ENCODE measurements at places on chromosomes 5 and 9. TPM values are rescaled to one million over a fixed set of nuclear protein-coding genes. Genes with fewer than 3 reads are reported as not detected.

- no peak for DNase-seq
These were observed 102.2 kb downstream of the PLPP1 start for GRCh38 chr5:55432549-55432948.

DNA sequence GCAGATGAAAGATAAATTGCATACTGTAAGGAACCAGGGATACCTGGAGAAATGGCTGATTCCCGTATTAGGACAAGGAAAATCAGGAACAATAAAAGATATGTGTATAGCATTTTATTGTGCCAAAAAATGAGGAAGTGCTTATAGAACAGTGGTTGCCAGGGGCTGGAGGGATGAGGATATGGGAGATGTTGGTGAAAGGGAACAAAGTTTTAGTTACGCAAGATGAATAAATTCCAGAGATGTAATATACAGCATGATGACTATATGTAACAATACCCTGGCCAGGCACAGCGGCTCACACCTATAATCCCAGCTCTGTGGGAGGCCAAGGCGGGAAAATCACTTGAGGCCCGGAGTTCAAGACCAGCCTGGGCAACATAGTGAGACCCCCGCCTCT, 101.8 kb downstream of the CDK5RAP2 start:
- no peak for DNase-seq

DNA sequence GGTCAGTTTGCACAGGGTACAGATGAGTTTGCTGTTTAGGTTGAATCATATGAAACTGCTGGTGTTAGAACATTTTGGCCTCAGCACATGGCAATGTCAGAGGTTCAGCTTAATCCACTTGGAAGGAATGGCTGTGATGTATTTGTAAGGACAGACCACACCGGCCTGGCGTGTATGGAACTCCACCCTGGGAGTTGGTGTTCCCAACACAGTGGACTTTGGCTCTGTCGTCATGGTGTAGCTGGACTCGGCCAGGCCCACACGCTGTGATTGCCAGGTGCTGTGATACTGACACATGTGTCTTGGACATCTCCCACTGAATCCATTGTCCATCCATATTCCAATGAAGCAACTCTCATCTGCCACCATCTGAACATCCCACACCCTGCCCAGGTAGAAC, 90.3 kb downstream of the ZNF618 start:
- DNase-seq, result no peak

DNA sequence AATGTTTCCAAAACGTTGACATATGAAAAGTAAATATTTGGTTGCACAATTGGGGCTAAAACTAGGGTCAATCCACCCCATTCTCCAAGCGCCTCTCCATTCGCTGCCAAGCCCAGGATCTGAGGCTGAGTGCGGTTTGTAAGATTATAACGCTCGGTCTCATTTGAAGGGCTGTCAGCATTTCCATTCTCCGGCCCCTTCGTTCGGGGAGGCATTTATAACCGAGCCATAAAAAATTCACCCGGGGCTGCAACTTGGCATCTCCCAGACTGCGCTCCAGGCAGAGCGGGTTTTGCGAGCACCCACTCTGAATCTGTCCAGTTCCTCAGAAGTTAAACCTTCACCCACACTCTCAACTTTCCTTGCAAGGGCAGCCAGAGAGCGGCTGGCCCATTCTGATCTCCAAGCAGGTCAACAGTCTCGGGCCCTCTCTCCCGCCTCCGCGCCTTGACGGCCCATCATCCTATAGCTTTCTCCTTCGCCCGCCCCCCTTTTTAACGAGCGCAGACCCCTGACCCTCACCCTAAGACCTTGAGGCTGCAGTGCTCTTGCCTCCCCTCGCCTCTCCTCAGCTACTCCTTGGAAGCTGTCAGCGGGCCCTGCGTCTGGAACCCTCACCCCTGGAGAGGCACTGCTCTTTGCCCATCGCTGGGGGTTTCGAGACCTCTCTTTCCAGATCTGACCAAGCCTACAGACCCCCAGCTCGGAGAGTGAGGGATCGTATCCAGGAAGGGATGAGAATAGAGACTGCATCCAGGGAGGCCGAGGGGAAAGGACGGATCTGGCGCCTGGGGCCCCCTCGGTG, 1.1 kb downstream of the SLIT3 start:
- no peak for DNase-seq

The MAT2B gene
- 80.9 TPM for total RNA-seq

The OLFM1 gene
- not detected for total RNA-seq

DNA sequence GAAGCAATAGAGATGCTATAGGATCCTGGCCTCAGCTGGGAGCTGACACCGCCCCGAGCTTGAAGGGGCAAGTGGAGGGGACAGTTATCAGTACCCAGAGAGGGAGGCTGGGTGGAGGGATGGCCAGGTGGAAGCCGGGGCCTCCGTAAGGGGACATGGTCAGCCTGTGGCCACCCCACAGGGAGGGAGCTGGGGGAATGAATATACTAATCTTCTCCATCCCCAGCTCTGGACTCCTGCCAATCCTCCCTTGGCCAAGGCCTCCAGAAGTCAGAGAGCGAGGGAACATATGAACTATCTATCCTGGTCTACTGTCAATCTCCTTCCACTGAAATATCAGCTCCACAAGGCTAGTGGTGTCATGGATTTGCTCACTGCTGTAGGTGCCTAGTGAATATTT, 109.3 kb downstream of the BOD1 start:
- no peak for DNase-seq
